HAP-1 (cell line): ENCODE measurements at places on chromosomes 3 and 15.

DNA sequence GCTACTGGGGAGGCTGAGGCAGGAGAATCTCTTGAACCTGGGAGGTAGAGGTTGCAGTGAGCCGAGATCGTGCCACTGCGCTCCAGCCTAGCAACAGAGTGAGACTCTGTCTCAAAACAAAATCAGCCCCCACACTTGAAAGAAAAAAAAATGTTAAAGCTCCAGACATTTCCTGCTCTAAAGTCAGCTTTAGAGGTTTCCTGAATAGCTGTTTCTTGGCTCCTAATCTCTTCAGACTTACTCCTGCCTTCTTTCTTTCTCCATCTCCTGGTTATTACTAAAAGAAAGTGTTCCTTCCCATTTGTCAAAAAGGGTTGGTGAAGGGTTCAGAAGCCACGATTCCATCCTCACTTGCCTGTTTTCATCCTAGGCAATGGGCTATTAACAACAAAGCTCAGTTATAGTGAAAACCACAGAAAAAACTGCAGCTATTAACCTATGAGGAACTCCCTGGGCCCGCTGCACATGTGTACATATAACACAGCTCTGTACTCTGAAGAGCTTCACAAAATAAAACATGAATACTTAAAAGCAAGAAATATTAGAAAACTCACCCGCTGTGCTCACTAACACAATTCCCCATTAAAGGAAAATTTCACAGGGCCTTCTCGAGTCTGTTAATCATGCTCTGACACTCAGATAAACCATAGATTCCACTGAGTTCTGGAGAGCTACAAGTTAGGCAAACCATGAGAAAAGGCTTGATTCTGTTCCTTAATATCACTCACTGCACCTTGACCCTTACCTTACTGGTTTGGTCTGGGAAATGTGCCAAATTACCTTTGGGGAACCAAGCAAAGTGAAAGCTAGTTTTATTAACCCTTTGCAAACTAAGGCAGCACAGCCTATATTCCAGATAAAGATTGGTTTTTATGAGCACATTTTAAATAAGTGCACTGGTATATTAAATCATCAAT is 89.9 kb upstream of the TSPAN3 start:
- peak; percentile 65 for DNase-seq

- no peak for DNase-seq
Measured at GRCh38 chr3:59133311-59133710, 83.5 kb upstream of the CFAP20DC start.

- DNase-seq = peak; percentile 89
Measured at GRCh38 chr3:134373271-134374104, 759 bp downstream of the AMOTL2 start.

- DNase-seq = no peak
Measured at GRCh38 chr15:39497759-39498565, 82.9 kb upstream of the THBS1 start.

GRCh38 chr3:169575381-169575780 is 88.1 kb downstream of the MECOM start:
- peak; percentile 44 for DNase-seq

- DNase-seq = no peak
Measured at GRCh38 chr3:97181704-97182103, 367.3 kb downstream of the EPHA6 start.
